ENCODE measurements at places on chromosomes 13 and 19.

GRCh38 chr13:21176982-21177284 lies 475 bp downstream of the MRPL57 start:
- DNase-seq = no peak

- DNase-seq = no peak
Observed at GRCh38 chr13:110092831-110093247, 214.1 kb downstream of the COL4A1 start.

- no peak for DNase-seq
Observed at GRCh38 chr19:48509467-48510194, 2.0 kb downstream of the LMTK3 start.

DNA sequence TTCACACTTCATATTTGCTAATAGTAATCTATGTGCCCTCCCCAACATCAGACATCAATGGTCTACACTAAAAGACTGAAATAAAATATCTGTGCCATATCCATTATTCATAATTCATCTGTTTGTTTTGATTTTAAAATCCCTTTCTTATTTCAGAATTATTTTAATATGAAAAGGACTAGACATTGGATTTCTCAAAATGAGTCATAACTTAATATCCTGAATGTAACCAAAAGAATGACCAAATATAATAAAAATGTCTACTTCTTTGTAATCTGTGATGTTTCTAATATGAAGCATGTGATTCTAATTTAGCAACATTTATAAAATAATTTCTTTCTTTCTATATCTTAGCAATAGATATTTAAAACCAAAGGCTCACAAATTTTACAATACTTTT lies 64.9 kb downstream of the MZT1 start:
- DNase-seq = no peak

DNA sequence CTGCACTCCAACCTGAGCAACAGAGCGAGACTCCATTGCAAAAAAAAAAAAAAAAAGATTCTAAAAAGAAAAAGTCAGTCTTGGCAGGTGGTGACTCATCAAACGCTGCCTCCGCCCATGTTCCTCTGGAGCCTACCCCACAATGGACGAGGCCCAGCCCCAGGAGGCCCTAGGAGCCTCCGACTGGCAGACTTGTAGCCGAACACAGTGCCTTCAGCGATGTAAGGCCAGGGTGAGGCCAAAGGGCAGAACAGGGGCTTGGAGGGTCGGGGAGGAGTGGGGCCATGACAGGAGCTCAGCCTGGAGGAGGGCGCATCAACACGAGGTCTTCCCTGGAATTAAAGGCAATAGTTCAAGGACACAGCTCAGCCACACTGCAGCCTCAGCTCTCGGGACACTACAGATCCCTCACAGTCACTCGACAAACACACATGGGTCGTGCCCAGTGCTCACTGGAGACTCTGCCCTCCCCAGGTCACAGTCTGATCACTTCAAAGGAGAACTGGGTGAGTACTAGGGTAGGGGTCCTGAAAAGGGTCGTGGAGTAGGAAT lies 5.1 kb downstream of the USE1 start:
- DNase-seq = no peak

Data from foreskin keratinocyte (primary cell).